Glomerular endothelial cell (primary cell): ENCODE measurements at places on chromosomes 13 and 19.

DNA sequence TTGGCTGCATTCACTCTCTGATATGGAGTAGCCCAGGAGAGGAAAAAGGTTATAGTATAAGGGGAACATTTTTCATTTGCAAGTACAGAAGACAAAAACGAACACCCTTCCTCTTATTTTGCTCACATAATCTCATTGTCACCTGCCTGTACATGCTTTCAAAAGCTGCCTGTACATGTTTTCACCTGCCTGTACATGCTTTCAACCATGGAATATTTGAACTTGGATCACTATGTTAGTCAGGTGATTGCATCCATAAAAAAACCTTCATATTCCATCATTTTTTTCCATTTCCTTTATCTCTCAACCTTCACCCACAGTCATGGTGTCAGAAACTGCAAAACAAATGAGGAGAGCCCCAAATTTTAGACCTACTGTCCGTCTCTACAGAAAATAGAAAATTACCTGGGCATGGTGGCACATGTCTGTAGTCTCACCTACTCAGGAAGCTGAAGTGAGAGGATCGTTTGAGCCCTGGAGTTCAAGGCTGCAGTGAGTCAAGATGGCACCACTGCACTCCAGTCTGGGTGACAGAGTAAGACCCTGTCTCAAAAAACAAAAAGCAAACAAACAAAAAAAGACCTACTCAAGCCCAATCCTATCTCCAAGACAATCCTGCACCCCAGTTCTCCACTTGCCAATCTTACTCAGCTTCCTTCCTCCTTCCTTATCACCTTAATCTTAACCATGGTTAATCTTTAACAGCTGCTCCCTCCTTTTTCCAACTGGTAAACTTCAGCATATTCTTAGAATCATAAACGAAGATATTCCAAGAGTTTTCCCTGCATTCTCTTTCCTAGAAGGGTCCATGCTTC lies 11.6 kb downstream of the IGFL2 start:
- DNase-seq: no peak

DNA sequence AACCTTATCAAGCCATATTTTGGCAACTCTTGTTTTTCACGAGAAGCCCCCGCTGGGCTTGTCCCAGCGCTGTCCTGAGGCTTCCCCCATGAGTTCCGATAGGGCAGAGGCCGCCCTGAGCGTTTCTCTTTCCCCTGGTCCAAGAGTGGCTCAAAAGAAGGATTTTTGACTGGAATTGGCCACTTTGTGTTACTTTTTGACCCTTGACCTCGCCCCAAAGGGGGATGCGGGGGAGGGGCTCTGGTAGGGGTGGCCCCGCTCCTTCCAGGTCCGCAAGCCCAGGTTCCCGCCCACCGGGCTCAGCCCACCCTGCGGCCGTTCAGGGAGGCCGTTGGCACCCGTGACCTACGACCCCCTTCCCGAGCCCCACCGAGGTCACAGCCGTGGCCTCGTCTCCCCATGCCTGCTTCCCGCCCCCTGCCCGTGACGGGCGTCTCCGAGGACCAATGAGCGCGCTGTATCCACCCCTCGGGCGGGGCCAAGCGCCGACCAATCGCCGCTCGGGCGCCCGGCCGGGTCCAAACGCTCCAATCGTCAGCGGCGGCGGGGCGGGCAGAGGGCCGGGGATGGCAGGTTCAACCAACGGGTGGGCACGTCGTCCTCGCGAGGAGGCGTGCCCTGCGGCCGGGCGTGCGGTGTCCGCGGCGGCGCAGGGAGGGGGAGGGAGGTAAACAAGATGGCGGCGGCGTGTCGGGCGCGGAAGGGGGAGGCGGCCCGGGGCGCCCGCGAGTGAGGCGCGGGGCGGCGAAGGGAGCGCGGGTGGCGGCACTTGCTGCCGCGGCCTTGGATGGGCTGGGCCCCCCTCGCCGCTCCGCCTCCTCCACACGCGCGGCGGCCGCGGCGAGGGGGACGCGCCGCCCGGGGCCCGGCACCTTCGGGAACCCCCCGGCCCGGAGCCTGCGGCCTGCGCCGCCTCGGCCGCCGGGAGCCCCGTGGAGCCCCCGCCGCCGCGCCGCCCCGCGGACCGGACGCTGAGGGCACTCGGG lies at the start of gene STK11:
TSS of gene STK11 (plus strand) at position 665 of the 986 bp plus-strand sequence. CDS start 1,136 bp downstream, outside the sequence.
- peak; percentile 56 for DNase-seq

- no peak for DNase-seq
Measured at GRCh38 chr13:107600971-107601370, 614.4 kb downstream of the LIG4 start.

GRCh38 chr19:5690955-5691821 lies 1.1 kb downstream of the RPL36 start:
- DNase-seq: no peak

GRCh38 chr19:12987781-12988180 lies 7.5 kb upstream of the NFIX start:
- no peak for DNase-seq

DNA sequence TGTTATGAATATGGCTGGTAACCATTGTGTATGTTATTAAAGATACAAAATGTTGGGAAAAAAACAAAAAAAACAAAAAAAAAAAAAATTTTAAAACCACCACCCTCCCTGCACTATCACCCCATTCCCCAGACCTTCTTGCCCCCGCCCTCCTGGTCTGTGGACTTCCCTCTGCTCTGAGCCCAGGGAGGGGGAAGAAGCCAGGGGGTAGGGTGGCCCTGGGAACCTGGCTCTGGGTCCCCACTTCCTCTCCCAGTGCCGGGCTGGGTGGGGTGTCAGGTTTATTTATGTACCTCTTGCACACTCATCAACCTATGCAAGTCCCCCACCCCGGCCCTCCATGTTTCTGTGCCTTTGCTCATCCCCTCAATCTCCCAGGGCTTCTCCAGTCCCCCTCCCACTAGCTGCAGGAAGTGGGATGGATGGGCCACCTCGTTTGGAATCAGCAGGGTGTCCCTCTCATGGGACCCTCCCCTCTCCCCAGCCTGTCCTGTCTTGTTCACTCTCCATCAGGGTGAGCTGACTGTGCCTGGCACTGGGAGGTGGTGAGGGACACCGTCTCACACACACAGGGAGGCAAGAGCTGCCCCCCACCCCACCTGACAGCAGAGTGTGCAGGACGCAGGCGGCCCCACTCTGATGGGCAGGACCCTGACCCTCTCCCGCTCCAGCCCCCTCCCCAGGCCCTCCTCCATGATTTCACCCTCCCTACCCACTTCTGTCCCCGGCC lies 5.9 kb downstream of the PAF1 start:
- no peak for DNase-seq

- DNase-seq: no peak
Measured at GRCh38 chr13:38024431-38024830, 154.9 kb upstream of the TRPC4 start.

GRCh38 chr19:53882391-53883050 lies 524 bp downstream of the PRKCG start:
- DNase-seq: no peak

DNA sequence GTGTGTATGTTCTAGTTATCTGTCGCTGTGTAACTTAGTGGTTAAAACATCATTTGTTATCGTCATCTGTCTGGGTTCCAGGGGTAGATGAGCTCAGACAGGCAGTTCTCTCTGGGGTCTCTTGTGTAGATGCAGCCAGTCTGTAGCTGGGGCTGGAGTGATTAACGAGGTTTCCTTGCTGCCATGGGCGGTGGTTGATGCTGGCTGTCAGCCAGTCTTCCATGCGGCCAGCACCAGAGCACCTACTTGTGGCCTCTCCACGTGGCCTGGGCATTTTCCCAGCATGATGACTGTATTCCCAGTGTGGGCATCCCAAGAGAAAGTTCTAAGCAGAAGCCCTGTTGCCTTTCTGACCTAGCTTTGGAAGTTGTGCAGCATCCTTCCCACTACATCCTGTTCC lies 10.7 kb downstream of the ERCC5 start:
- DNase-seq: no peak

- no peak for DNase-seq
Measured at GRCh38 chr19:1474011-1474764, 4.8 kb downstream of the C19orf25 start.

DNA sequence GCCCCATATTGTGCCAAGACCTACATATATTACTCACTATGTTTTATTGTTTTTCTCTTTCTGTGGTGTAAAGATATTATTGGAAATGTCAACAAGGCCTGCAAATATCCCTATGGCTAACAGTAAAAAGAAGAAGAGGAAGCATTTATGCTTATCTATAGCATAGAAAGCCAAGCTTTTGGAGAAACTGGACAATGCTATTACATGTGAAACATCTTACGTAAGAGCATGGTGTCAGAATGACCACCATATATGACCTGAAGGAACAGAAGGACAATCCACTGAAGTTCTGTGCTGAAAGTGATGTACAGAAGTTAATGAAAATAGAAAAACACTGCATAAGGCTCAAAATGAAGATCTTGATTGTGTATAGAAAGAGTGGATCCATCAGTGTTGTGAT lies 145.2 kb downstream of the KCTD12 start:
- no peak for DNase-seq

DNA sequence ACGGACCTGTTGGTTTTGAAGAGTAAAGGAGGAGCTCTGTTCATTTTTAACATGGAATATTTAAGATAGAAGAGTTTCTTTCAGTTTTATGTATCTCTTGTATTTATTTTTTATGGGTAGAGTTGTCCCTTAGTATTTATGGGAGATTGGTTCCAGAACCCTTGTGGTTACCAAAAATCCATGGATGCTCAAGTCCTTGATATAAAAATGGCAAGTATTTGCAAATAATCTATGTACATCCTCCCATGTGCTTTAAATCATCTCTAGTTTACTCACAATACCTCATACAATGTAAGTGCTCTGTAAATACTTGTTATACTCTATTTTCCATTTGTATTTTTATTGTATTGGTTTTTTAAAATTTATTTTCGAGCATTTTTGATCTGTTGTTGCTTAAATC lies 63.1 kb downstream of the TM9SF2 start:
- DNase-seq: no peak

GRCh38 chr19:31840371-31840770 lies 491.1 kb upstream of the TSHZ3 start:
- no peak for DNase-seq

- DNase-seq: no peak
Measured at GRCh38 chr19:290372-291005, 714 bp downstream of the PLPP2 start.

DNA sequence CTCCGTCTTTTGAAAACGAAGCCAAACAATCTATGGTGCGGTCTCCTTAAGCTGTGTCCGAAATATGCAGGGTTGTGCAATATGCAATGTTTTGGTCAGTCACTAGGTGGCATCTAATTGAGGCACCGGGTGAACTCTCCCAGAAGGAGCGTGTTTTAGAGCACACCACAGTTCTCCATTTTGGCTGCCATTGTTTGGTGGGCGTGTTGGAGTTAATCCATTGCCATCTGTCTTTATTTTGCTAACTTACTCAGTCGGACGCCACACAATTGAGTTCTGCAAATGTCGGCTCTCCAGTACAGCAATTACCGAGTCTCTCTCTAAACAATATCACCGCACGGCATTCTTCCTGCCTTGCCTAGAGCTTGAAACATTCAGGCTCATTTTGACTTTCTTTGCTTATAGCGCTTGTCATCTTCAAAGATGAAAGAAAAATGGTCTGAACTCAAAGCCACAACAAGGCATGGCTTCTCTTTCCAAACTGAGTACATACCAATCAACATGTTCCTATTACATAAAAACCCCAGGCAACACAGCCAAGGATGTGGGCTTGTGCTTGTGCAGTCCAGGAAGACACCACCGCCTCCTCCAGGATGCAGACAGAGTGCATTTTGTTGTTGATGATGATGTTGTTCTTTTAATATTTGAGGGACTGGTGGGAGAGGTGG lies 182.0 kb upstream of the SERP2 start:
- peak; percentile 36 for DNase-seq

- DNase-seq: no peak
Measured at GRCh38 chr13:24005755-24006281, 108.5 kb upstream of the C1QTNF9B start.

DNA sequence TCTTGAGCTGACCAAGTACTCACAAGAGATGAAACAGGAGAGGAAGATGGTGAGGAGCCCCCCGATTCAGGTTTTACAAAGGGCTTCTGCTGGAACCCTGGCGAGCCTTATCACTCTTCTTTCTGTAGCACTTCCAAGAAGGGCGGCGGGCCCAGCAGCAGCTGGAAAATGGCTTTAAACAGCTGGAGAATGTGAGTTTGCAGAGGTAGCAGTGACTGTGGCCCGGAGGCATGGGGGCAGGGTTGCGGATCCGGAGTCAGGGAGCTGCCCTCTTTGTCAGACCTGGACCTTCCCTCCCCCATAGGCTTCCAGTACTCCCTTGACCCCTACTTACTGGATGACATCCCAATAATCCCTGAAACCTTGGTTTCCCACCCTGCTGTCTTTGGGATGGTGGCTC lies 3.6 kb downstream of the TRIP10 start:
- no peak for DNase-seq

DNA sequence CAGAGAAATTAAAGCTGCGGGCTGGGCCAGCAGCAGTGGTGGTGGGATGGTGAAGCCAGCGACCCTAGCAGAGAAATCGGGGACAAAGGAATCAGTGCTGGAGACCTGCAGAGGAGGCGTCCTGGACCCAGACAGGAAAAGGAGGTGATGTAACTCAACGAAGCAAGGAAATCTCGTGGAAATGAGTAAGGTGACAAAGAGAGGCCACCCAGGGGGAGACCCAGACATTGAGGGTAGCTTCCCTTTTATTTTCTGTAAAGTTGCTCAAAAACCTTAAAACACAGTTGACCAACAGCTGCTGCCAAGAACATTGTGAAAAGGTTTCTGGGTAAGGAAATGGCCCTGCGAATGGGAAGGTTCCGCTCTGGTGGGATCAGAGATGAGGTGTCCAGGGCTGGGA lies 13.3 kb upstream of the RETN start:
- DNase-seq: no peak
